Esophagus mucosa (tissue), 1 donor: ENCODE measurements at places on chromosomes 6 and 20. TPM values are rescaled to one million over a fixed set of nuclear protein-coding genes. Genes with fewer than 3 reads are reported as not detected.

Gene BANF2
- not detected for total RNA-seq

Gene XKR7
- total RNA-seq = not detected

Gene TBXT
- not detected for total RNA-seq

Gene SLC24A3
- total RNA-seq = 13.0 TPM

Gene KCNK15
- 1.0 TPM for total RNA-seq

Gene FAM209B
- 0.44 TPM for total RNA-seq

Gene IMPG1
- total RNA-seq = not detected

Gene TRIM38
- total RNA-seq = 7.2 TPM

Gene ZC2HC1B
- total RNA-seq = not detected

Gene CST5
- not detected for total RNA-seq

Gene IRF4
- 1.1 TPM for total RNA-seq

Gene MCHR2
- total RNA-seq = not detected

Gene EDN3
- 5.9 TPM for total RNA-seq

Gene ETV7
- 2.1 TPM for total RNA-seq

Gene CNKSR3
- 24.5 TPM for total RNA-seq

Gene RAET1G
- 24.7 TPM for total RNA-seq

Gene C6orf58
- not detected for total RNA-seq

Gene LGSN
- total RNA-seq = not detected

Gene GTSF1L
- not detected for total RNA-seq

Gene COQ3
- 9.2 TPM for total RNA-seq

Gene PTPRK
- 13.0 TPM for total RNA-seq

Gene SIRPB2
- total RNA-seq = 1.0 TPM

Gene HLA-A
- total RNA-seq = 100 TPM

Gene PARD6B
- total RNA-seq = 6.5 TPM

Gene TMEM14A
- total RNA-seq = 40.6 TPM

Gene PGC
- not detected for total RNA-seq

Gene NKX2-4
- total RNA-seq = not detected

Gene NMBR
- not detected for total RNA-seq

Gene SMLR1
- not detected for total RNA-seq

Gene SLC22A23
- total RNA-seq = 36.3 TPM

Gene CRYBG1
- 124 TPM for total RNA-seq
